Glomerular endothelial cell (primary cell): ENCODE measurements at places on chromosomes 7 and 10. TPM values are rescaled to one million over a fixed set of nuclear protein-coding genes. Genes with fewer than 3 reads are reported as not detected.

DNA sequence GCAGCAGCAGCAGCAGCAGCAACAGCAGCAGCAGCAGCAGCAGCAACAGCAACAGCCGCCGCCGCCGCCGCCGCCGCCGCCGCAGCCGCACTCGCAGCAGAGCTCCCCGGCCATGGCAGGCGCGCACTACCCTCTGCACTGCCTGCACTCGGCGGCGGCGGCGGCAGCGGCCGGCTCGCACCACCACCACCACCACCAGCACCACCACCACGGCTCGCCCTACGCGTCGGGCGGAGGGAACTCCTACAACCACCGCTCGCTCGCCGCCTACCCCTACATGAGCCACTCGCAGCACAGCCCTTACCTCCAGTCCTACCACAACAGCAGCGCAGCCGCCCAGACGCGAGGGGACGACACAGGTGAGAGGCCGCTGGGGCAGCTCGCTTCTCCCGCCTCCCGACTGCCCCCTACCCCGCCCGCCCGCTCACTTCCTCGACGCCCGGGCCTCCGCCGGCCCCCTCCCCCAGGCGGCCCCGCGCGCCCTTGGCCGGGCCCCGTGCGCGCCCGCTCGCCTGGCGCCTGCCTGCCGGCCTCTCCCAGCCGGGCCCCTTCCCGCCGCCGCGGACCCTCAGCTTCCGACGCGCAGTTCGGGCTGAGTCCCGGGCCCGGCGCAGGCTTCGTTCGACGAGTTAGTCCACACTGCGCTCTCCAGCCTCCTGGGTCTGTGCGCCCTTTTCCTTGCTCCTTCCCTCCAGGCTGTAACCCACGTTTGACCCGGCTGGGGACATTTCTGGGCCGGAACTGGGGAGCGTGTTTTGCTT, 882 bp downstream of the DLX6 start:
- no peak for DNase-seq

DNA sequence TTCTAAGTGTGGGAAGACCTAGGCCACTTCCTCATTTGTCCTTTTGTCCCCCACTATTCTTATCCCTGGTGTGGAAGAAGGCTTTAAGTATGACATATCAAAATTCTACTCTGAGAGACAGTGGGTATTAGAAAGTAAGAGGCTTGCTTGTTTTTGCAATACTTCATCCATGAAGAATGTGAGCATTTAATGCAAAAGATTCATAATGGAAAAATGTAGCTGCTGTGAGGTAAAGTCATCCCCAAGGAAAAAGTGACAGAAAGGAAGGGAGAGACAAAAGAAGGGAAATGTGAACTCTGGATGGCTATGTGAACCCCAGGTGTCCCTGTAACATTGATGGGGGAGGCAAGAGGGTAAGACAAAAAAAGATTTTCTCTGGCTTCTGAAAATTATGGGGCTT, 607.5 kb downstream of the SORCS1 start:
- no peak for DNase-seq

The WASHC2A gene
- 49.3 and 51.0 TPM in 2 replicates for total RNA-seq

The SPACDR gene
- total RNA-seq = 1.0 TPM in 1 of 2 replicates, not detected in the other

DNA sequence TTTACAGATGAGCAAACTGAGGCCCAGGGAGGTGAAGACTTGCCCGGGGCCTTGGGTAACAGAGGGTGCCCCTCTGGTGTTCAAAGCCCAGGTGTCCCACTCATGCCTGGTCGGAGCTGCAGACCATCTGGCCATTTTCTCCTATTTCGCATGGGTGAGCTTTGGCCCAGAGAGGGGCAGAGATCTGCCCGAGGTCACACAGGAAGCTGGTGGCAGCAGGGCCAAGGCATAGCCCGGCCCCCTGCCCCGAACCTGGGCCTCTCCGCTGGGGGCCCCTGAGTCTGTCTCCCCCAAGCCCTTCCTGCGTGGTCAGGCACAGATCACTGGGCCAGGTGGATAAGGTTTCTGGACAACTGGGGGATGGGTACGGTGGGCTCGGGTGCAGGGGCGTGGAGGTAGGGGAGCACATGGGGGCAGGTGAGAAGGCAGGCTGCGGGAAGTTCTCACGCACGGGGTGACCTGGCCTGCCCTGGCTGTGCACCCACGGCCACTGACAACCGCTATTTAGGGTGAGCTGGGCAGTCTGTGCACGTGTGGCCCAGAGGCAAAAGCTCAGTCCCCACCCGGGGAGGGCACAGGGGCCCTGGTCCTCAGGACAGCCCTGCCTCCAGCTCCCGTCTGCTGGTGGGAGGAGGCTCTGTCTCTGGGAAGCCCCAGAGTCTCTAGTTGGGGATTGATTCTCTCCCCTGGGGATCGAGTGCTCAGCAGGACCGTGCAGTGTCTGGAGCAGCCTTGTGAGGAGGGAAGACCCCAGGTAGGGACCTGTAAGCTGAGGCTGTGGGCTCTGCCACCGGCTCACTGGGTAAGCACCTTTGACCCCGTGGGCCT, 68.6 kb downstream of the UNCX start:
- no peak for DNase-seq

The ACBD7 gene
- total RNA-seq = 1.4 TPM in 1 of 2 replicates, not detected in the other

The ITIH5 gene
- total RNA-seq = 0.05 and 0.35 TPM in 2 replicates

DNA sequence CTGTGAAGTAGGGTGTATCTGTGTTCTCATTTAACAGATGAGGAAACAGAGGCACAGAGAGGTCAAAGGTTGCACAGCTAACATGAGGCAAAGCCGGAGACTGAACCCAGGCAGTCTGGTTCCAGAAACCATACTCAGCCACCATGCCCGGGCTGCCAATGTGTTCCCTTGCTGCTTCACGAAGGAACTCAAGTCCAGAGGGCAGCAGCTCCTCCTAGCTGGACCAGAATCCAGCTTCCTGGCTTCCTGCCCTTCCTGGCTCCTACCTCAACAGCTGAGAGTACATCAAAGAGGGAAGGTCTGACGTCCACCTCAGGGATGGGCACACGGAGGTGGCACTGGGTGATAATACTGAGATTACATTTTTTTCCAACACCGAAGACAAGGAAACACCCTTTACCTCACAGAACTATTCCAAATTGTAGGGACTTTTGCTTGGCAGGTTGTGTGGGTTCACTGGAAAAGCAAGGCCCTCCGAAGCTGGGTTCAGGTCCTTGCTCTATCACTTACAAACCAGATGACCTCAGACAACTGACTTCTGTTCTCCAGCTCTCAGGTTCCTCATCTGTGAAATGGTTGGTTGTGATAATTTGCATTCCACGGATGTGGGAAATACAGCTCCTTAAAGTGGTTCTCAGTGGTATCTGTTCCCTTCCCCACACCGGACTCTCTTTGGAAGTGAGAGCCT, 154.1 kb upstream of the ZMIZ1 start:
- DNase-seq = no peak

DNA sequence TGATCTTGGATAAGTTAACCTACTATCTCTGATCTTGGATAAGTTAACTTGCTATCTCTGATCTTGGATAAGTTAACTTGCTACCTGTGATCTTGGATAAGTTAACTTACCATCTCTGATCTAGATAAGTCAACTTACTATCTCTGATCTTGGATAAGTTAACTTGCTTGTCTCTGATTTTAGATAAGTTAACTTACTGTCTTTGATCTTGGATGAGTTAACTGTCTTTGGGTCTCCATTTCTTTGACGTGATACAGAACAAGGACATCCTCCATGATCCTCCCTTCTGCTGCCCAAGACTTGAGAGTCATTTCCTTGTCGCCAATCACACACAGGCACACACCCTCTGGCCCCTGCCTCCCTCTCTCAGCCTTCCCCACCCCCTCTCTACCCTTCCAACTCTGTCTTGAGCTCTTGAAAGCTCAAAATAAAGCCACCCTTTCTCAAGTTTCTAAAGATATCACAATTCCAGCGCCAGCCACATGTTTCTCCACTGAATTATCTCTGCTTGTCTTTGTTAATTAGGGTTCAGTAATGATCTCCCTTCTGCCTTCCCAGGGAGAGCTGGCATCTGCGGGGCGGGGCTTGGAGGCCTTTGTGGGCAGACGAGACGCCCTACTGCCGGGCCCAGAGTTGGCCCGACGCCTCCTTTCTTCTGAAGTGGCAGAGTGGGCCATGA, 85.1 kb upstream of the GTF2I start:
- DNase-seq = no peak

The COL13A1 gene
- total RNA-seq = 20.1 and 38.7 TPM in 2 replicates

GRCh38 chr10:83960125-83960524, 179.2 kb upstream of the GHITM start:
- no peak for DNase-seq

- DNase-seq = no peak
Measured at GRCh38 chr10:132861884-132862461, 76.0 kb upstream of the NKX6-2 start.

The PTCD1 gene
- 7.6 and 14.3 TPM in 2 replicates for total RNA-seq
